ENCODE measurements at places on chromosomes 4 and X.

GRCh38 chr4:98680806-98681205 is 22.4 kb upstream of the TSPAN5 start:
- no peak for DNase-seq

DNA sequence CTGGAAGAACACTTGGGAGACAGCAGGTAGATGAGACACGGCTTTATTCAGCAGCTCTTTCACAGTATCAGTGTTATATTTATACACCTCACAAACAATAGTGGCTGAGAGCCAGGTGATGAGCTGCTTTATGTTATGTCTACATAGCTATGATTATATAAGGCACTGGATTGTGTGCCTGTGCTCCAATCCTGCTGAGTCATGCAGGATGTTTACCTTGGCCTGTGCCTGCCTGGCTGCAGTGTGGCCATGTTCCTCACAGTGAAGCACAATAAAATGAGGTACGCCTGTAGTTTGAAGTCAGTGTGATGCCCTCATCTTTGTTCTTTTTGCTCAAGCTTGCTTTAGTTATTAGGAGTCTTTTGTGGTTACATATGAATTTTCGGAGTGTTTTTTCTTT is 31.3 kb downstream of the CXCL13 start:
- peak; percentile 20 for DNase-seq

GRCh38 chr4:28146191-28146590 is 1285.5 kb downstream of the STIM2 start:
- DNase-seq, result no peak

DNA sequence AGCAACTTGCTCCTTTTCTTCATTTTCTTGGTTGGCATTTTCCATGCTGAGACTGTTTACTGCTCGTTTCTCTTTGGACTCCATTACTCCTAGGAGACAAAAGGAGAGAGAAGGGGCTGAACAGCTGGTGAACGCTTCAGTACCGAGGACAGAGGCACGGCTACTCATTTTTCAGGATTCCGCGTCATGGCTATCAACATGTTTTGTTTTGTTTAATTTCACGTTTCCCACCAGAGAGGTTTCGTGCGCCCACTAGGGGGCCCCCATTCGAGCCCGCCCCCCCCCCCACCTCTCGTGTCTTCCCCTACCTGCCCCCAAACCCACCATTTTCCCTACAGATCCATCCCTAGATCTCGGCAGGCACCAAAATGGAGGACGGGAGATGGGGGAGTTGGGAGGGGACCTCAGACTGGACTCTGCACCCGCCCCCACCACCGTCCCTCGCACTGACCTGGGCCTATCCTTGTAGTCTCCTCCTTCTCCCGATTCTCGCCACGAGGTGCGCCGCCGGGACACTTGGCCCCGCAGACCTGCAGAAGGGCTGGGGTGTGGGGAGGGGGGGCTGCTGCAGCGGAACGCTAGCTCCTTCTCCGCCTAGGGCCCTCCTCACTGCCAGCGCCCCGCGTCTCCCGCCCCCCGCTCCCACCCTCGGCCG is 653 bp downstream of the BEX1 start:
- DNase-seq, result peak; percentile 71

DNA sequence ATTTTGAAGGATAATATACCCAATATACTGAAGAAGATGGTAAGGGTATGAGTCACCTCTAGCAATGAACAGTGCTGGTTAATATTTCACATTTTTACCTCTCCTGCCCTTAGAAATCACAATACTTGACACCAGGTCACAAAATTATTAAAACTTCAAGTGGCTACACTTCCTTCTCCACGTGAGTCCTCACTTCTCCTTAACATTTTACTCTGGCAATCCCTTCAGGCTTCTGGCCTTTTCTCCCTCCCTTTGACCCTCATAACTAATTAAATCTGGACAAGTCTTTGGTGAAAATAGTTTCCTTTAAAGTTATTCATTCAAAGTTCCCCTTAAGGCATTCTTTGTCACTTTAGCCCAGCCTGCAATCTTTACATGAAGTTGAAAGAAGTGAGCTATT is 190.4 kb downstream of the UNC5C start:
- no peak for DNase-seq

DNA sequence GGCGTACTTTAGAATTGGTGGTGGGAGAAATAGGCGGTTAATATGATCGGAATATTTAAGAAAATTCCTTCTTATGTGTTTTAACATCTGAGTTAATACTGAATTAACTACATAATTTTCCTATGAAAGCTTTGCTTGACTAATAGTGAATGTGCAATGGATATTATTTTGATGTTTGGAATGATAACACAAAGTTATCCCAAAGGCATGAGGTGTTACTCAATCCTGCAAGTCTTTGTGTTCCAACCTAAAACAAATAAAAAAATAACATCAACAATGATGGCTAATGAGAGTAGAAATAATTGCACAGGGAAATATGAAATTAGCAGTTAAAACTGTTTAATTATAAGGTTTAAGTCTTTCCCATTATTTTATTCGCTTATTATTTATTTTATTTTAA is 183.6 kb upstream of the ARSJ start:
- DNase-seq, result no peak

GRCh38 chr4:71217688-71218087 is 121.1 kb upstream of the SLC4A4 start:
- no peak for DNase-seq

DNA sequence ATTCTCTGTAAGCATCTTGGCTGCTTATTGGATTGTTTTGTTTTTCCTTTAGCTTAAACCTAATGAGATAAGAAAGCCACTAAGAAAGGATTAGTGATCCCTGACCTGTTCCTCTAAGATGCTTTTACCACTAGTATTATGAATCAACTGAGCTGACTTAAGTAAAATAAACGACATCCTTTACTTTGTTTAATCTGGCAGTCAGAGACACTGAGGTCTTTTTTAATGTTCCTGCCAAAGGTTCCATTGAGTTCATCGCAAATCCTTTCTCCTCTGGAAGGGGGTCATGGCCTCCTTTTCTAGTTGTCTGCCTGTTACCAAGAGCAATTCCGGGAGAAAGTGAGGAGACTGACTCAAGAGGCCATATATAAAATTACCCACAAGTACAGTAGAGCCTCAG is 1038.3 kb upstream of the SLIT2 start:
- DNase-seq, result peak; percentile 2

- DNase-seq, result no peak
Measured at GRCh38 chr4:120874792-120875774, 47.4 kb downstream of the PRDM5 start.

DNA sequence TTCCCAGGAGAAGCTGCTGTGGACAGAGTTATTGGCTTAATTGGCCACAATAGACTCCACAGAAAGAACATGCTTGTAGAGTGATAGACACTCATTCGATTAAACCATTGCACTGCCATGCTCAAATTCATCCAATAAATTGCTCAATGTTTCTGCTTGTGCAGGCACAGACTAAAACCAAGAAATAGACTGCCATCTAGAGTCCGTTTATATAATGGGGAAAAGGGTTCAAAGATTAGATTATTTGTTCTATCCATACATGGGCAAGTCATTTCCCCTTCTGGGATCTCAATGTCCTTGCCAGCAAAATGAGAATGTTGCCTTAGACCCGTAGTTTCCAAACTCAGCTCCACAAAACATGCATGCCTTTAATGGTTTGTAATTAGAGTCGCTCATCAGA is 8.7 kb downstream of the SMIM10 start:
- peak; percentile 70 for DNase-seq

DNA sequence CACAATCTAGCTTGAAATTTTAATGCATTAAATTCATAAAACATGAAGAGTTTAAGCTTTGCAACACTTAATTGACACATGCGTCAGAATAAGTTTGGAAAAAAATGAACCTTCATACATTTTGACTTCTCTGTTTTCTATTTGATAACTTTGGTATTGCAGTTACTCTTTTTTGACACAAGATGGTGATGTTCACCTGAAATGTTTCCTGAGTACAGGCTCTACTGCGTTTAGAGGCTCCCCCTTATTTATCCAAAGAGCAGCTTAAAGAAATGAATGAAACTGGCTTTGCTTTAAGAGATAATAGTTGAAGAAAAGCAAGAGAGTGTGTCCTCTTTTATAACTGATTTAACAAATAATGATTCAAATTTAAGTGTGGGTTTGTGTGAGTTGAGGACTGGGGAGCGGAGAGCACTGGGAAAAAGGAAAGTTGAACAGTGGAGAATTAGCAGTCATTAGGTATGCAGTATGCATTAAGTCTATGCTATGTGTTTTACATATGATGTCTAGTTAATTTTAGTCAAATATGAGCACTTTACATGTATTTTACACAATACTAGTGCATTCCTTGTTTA is 180.6 kb upstream of the NUDT6 start:
- DNase-seq, result peak; percentile 46

GRCh38 chrX:137563681-137564651 is 2.0 kb upstream of the ZIC3 start:
- DNase-seq, result no peak

GRCh38 chr4:5511791-5512190 is 196.6 kb downstream of the EVC2 start:
- DNase-seq, result no peak

DNA sequence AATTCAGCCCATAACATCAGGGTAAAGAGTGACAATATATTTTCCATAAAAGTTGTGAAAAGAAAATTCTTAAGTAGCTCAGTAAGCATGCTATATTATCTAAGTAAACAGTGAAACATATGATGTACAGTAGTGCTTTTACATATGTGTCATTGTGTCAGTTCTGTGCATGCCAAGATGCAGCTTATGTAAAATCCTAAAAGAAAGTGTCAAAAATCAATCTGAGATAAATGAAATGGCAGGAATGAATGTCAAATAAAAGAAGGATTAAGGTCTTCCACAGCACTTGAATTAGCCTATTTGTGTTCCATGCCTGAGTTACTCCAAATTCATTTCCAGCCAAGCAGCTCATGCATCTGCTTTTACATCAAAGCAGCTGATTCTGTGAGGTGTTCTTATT is 452.7 kb upstream of the HS3ST1 start:
- DNase-seq, result peak; percentile 44

DNA sequence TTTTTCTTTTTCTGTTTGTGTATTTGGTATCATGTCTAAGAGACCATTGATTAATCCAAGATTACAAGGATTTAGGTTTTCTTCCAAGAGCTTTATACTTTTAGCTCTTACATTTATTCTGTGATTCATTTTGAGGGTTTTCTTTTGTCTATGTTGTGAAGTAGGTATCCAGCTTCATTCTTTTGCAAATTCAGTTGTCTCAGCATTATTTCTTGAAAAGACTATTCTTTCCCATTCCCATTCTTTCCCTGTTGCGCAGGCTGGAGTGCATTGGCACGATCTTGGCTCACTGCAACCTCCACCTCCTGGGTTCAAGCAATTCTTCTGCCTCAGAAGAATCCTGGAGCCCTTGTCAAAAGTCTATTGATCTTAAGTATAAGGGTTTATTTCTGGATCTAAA is 164.9 kb downstream of the NAA11 start:
- DNase-seq, result no peak
